NCI-H1436 treated with DMSO at 0.1 percent for 48 hours (cell line): ENCODE measurements at places on chromosomes 13 and 19.

DNA sequence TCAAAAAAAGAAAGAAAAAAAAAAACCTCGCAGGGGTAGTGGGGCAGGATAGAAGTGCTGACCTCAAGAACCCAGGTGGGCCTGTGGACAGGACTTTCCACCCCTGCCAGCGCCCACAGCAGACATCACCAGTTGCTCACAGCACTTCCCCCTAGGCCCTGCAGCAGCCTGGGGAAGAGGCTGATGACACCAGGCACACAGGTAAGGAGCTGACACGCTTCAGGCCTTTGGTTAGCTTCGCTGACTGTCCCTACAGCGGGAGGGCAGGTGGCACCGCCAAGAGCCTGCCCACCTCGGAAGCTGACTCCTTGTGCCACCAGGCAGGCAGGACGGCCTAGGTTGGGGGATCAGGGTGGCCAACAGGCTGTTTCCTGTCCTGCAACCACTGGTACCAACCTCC is 8.9 kb downstream of the LONP1 start:
- DNase-seq, result no peak

DNA sequence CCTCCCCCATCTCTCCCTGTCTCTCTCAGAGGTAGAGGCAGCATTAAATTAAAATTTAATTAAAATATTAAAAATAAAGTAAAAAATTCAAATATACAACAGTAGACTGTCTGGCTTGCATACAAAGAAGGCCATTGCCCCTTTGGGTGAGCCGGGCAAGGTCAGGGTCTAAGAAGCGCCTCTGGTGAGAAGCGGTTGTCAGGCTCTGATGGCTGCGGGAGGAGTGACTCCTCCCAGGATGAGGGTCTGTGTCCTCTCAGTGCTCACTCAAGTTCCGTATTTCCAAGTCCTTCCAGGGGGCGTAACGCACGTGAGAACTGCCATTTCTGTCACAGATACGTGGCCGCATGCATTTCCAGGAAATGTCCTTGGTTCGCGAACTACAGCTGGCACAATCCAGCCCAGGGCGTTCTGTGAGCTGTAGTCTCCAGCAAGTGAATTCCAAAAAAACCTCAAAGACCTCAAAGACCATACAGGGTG is 737 bp upstream of the ZNF181 start:
- no peak for DNase-seq

DNA sequence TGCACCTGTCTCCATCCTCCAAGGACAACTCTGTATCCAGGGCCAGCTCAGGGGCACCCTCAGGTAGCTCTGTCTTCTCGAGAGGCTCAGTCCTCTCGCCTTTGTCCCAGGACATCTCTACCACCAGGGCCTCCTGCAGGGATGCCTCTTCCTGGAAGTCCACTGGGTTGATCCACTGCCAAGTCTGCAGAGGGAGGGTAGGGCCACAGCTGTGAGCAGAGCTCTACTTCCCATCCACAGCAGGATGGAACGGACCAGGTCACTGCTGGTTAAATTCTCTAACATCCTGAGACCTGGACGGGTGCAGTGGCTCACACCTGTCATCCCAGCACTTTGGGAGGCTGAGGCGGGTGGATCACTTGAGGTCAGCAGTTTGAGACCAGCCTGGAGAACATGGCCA is 26.8 kb downstream of the IL12RB1 start:
- DNase-seq, result no peak

DNA sequence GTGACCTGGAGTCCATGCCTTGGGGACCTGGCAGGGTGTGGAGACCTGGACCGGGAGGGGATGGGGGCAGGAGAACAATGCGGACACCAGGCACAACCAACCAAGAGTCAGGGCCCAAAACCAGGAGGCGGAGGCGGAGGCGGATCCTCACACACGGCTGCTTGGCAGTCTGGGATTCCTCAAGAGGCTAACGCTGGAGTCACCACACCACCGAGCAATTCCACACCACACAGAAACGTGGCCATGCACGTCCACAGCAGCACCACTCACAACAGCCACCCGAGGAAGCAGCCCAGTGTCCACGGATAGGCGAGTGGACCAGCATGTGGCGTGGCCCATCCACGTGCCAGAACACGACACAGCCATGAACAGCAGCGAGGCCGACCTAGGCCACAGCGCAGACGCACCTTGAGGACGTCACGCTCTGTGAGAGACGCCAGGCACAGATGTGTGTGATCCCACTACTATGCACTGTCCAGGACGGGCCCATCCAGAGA is 17.7 kb downstream of the SBNO2 start:
- no peak for DNase-seq

DNA sequence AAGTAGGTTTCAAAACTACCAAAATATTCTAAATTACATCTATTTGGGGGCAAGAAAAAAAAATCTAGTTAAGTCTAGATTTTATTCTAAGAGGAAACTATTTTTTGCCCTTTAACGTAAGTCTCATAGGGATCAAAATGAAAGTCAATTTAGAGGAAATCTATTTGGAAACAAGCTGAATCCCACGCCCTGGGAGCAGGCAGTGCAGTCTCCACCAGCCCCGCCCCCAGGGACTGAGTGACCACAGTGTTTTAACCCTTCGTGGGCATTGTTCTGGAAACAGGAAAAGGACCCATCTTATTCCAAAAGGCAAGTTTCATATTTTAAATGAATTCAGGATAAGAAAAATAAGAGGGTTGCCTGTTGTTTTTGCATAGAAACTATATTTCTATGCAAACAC is 209.7 kb downstream of the SPRY2 start:
- DNase-seq, result no peak

GRCh38 chr13:85406269-85406975 is 392.8 kb downstream of the SLITRK6 start:
- DNase-seq, result no peak

GRCh38 chr13:49140910-49141611 is 79.1 kb upstream of the MLNR start:
- no peak for DNase-seq

DNA sequence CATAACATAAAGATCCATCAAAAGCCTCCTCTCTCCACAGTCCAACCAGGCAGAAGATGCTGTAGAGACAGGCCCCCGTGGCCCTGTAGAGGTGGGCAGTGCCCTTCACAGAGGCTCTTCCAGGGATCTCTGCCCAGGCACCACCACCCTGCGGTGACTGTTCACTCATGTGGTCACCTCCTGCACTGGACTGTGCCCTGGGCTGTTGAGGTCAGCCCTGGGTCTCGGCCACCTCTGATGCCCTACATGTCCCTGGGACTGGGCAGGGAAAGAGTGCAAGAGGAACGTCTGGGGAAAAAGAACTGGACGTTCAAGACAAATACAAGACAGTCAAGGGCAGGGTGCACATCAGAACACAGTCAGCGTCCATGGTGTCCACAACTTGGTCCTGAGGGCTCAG is 22.3 kb downstream of the PEPD start:
- DNase-seq, result no peak

- DNase-seq, result no peak
Measured at GRCh38 chr13:97328222-97328790, 105.7 kb upstream of the RAP2A start.

GRCh38 chr13:36530050-36530789 is 97.9 kb downstream of the CCNA1 start:
- DNase-seq, result no peak

GRCh38 chr19:1825909-1826556 is 14.0 kb upstream of the ATP8B3 start:
- no peak for DNase-seq

DNA sequence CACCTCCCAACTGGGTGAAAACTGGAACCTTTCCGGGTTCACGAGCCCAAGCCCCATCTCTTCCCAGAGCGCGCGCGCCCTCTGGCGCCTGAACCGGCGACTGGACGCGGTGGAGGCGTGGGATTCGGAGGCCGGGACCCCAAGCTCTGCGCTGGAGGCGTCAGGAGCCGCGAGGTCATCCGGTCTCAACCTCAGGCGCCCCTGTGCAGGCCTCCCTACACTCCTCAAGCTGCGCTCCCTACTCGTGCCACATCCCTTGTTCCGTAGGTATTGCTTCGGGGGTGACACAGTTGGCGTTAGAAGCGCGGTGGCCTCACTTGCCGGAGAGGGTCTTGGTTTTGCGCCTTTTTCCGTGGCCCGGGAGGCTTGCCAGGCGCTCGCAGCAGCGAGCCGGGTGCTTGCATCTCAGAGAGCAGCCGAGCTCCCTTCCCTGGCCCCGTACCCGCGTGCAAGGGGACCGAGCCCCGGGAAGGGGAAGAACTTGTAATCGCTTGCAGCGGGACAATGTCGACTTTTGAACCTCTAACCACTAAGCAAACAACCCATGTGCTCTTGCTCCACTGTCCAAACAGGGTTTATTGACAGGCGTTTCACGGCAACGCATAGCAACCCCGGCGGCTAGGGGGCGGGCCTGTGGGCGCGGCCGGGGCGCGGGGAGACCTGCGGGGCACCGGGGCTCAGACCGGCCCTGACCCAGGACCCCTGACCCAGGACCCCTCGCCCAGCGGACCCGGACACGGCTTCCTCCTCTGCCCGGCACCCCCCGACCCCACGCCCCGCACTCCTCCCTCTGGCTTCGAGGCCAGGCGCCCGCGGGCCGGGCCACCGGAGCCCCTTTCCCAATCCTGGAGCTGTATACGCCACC is 8.5 kb downstream of the CDX2 start:
- DNase-seq, result no peak

DNA sequence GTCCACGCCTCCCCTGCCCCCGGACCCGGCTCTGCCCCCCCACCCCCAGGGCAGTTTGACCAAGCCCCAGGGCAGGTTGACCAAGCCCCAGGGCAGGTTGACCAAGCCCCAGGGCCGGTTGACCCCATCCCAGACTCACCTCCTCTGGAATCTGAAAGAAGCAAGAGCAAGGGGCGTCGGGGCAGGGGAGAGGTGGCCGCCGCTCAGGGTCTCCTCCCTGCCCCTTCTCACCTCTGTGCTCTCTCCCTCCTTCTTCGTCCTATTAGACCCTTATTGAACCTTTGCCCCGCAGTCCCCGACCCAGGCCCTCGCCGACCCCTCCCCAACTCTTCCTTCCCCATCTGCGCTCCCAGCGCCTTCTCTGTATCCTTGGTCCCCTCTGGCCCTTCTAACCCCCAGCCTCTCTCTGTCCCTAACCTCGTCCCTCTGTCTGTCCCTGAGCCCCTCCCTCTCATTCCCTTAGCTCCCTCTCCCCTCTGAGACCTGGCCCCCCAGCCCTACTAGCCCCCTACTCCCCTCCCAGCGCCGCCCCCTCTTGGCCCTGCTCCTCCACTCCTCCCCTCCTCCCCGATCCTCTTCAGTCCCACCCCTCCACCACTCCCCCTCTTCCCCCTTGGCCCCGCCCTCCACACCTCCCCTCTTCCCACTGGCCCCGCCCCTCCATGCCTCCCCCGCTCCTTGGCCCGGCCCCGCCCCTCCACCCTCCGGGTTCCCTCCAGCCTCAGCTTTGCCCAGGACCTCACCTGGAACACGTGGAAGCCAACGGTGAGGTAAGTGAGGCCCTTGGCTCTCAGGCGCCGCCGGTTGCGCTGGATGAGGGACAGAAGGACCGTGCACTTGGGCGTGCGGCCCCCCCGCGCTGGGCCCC is 7.6 kb downstream of the CAPN12 start:
- no peak for DNase-seq

- DNase-seq, result no peak
Measured at GRCh38 chr13:78022164-78022877, 103.7 kb upstream of the EDNRB start.

DNA sequence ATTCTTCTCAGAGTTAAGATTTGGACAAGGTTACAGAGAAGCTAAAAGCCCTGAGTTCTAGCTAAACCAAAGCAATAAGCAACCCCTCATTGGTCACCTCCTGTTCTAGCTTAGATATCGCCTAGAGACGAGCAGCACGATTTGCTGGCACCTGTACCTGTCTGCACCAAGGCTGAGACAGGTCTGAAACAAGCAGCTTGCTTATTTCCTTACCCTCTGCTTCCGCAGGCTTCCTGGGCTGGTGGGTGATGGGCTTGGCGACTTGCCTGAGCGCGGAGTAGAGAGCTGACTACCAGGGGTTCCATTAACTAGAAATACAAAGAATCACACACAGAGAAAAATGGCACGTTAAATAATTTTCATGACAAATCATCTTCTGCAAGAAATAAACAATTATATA is 276.9 kb downstream of the DCLK1 start:
- no peak for DNase-seq

DNA sequence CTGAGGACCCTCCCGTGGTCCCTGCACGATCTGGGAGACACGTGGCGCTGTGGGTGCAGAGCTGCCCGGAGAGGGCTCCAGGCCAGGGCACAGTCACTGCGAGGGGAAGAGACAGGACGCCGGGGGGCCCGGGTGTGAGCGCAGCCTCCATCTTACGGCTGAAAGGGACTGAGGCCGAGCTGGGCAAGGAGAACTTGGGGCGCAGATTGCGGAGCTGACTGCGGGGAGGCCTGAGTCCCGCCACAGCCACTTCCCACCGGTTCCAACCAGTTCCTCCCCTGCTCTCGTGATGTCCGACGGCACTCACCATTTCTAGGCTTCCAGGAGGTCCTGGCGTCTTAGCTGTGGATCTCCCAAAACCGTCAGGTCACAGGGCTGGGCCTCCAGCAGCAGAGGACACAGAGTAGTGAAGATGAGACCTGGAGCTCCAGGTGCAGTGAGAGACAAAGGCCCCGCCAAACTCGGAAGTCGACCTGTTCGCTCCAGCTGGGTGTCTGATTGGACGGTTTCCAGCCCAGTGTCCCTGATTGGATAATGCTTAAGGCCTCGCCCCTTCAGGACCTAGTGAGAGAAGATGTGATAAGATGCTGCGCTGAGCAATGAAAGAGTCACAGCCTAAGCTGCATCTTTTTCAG is 4.8 kb upstream of the ZNF253 start:
- no peak for DNase-seq

DNA sequence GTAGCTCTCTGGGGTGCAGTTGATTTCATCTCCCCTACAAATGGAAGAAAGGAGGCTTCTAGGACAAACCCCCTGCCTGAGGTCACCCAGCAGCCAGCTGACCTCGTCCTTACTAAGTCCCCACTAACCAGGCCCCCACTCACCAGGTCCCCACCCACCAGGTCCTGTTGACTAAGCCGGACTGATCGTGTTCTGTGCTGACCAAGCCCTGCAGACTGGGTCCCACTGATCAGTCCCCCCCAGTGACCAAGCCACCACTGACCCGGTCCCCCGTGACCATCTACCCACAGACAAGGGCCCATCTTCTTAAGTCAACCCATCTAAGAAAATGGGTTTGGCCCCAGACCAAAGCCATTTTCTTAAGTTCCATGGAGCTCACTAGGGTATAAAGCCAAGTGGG is 36.8 kb upstream of the TPM4 start:
- no peak for DNase-seq

- no peak for DNase-seq
Measured at GRCh38 chr19:2827840-2828489, 8.3 kb downstream of the ZNF554 start.

DNA sequence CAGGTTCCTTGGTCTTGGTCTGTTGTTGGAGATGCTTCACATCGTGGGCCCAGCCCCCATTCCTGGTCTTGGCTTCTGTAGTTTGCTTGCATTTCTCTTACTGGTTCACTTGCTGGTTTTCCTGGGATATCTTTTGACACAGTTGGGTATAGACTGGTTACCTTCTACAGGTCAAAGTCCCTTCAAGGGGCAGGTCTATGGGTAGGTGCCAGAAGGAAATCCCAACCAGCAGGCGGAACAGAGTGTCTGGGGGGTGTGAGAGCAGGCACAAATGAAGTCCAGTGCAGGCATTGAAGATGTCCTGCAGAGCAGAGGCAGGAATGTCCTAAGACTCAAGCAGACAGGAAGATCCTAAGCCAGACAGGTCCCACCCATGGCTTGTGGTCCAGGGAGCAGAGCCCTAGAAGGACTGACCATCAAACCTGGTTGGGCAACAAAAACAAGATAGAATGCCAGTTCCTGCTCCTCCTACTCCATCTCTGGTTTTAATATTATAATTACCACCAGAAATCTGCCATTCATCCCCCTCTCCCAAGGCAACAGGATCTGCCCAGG is 17.7 kb upstream of the WASF3 start:
- no peak for DNase-seq
